C1 segment of cervical spinal cord (tissue), 14 donors: ENCODE measurements at places on chromosomes 6 and 20.

DNA sequence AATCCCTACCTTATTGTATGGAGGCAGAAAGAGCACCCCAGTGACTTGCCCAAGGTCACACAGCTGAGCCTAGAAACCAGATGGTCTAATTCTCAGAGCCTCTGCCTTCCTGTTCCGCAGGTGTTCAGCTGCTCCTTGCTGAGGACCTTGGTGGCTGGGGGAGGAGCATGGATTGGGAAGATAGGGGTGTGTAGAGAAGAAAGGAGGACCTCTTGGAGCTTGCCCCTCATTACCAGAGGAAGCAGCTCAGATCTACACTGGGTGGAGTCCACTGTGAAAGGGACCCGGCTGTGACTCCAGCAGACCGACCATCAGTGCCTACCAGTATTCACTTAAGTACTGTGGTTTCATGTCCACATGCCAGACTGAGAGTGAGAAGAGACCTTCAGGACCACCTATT, 15.2 kb downstream of the FOXP4 start:
- no peak for DNase-seq

DNA sequence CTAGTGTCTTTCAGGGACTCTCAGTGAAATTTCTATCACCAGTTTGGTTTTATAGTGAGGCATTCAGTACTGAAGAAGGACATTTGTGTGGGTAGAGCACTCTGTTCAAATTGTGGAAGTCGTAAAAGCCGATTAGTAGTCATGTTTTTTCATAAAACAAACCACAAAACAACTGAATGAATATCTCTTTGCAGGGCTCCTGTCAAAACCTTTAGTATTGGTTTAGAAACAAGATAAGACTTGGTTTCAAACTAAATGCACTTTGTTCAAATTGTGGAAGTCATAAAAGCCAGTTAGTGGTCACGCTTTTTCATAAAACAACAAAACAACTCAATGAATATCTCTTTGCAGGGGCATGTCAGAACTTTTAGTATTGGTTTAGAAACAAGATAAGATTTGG, 23.8 kb downstream of the ADGRF4 start:
- no peak for DNase-seq

- no peak for DNase-seq
Measured at GRCh38 chr20:23268792-23269354, 81.7 kb upstream of the NXT1 start.

DNA sequence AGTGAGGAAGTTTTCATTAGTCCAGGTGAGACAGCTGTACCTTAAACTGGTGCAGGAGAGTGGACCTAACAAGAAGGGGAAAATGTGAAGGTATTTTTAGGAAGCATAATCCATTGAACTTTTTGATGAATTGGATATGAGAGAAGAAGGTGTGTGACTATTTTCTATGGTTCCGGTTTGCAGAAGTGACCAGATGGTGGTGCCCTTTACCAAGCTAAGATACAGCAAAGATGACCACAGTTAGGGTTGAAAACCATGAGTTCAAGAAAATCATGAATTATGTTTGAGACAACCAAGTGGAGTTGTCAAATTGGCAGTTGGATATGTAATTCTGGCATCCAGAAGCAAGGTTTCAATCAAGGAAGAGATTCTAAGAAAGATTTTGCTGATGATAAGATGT, 61.9 kb upstream of the NRSN1 start:
- no peak for DNase-seq

DNA sequence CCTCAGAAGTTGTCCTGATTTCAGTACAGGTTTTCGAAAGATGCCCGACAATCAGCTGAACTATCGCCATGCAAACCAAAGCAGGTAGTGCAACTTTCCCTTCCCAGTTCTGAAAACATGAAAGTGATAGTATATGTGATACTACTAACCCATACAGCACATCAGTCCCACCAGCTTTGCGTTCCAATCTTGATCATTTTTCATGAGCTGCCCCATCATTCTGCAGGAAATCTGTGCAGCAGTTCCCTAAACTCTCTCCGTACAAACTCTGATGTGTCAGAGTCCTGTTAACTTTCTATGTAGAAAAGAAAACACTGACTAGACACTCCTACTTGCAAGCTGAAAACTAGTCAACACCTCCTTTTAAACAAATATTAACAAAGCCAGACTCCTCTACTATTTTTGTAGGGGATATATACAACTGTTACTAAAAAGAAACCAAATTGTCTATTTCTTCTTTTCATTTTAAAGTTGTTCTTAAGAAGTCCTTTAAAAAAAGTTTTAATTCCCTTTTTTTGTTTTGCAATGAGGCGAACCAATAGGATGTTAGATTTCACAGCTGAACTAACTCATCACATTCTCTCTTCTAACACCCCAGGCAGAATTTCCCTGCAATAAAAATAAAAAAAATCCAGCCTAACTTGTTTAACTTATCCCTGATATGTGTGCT, 99.6 kb upstream of the DST start:
- no peak for DNase-seq

- no peak for DNase-seq
Measured at GRCh38 chr20:8946036-8946940, 122.6 kb upstream of the PLCB4 start.
